ENCODE measurements at places on chromosomes 7 and 10.

DNA sequence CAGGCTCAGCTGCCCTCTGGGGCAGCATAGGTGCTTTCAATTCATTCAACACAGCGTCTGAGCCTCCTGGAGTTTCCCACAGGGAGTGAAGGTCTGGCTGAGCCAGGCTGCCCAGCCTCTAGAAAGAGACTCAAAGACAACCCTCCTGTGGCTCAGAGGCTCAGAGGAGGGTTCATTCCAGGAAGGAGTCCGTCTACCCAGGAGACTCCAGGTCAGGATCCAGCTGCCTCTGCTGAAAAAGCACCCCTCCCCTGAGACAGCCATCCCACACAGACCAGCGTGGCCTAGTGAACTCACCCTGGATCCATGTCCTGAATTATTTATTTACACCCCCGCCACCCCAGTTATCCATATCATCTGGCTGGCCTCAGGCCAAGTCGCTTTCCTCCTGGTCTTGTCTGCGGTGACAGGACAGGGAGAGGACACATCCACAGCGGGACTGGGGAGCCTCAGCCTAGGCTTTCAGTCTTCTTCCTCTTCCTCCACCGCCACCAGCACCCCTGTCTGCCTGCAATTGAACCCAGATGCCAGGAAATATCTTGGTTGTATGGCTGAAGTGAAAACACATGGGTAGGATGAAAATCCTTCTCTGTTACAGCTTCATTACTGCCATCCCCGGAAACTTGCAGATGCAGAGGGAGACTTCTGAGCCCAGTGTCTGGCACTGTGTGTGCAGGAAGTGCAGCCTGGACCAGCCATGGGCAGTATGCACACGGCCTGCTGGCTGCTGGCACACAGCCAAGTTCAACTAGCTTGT lies 44.0 kb upstream of the COL13A1 start:
- peak; percentile 89 for DNase-seq

DNA sequence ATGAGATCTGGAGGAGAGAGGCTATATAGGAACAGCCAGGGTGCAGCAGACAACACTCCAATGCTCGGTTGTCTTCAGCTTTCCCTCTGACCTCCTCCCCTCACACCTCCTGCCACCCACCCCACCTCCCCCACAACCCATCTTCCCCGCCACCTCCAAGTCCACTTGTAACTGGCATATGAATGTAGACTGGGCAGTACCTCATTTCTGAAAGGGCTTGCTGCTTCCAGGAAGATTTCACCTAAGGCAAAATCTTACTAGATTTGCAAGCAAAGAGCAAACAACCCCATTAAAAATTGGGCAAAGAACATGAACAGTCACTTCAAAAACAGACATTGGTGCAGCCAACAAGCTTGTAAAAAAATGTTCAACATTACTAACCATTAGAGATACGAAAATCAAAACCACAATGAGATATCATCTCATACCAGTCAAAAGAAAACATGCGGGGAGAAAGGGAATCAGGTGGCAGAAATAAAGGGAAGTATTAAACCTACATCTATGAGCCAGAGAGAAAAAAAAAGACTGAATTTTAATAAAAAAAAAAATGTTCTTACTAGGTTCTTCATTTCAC lies 164.6 kb upstream of the C1GALT1 start:
- no peak for DNase-seq

DNA sequence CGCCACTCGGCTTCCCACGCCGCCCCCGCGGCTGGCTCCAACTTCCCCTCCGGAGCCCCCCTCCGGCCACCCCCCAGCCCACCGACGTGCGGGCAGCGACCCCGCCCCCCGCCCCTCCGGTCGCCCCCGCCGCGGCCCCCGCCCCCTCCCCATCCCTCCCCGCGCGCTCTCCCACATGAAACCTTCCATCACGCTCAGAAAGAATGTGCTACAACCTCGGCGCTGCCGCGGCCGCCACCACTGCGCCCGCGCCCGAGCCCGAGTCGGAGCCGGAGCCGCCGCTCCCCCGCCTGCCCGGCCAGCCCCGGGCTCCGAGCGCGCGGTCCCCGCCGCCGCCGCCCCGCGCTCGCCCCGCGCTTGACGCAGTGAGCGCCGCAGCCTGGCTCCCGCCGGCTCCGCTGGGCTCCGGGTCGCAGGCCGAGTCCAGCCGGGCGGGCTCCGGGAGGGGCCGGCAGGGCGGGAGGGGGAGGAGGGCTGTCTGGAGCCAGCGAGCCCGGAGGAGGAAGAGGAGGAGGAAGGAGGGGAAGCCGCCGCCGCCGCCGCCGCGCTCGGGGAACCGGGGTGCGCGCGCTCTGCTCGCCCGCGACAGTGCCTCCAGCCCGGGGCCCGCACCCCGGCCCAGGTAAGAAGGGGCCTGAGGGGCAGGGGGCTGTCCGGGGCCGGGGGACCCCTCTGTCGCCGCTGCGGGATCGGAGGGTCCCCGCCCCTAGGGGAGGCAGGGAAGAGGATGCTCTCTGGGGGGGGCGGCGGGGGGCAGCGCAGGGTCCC lies 4.3 kb upstream of the ELFN1 start:
- no peak for DNase-seq

DNA sequence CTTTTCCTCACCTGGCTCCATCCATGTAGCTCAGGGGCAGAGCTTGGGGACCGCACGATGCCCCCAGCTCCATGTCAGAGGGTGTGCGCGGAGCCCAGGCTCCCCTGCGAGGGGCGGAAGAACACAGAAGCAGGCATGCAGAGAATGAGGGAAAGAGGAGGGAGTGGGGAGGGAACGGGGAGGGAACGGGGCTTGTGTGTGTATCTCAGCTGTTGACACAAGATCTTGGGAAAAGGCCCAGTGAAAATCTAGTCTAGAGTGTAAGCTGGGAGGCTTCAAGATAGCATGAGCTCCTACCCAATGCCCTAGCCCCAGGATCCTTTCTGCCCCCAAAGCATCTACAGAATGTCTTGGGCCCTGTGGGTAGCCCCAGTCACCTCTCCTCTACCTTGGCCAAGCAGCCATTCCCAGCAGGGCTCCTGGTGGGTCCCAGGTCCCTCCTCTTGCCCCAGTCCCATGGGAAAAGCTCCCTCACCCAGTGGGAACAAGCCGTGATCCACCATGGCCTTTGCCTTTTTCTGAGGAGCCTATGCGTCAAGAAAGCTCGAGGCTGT lies 25.1 kb upstream of the NDST2 start:
- DNase-seq, result peak; percentile 41

GRCh38 chr7:130543487-130544010 lies 51.7 kb downstream of the MEST start:
- DNase-seq, result no peak

DNA sequence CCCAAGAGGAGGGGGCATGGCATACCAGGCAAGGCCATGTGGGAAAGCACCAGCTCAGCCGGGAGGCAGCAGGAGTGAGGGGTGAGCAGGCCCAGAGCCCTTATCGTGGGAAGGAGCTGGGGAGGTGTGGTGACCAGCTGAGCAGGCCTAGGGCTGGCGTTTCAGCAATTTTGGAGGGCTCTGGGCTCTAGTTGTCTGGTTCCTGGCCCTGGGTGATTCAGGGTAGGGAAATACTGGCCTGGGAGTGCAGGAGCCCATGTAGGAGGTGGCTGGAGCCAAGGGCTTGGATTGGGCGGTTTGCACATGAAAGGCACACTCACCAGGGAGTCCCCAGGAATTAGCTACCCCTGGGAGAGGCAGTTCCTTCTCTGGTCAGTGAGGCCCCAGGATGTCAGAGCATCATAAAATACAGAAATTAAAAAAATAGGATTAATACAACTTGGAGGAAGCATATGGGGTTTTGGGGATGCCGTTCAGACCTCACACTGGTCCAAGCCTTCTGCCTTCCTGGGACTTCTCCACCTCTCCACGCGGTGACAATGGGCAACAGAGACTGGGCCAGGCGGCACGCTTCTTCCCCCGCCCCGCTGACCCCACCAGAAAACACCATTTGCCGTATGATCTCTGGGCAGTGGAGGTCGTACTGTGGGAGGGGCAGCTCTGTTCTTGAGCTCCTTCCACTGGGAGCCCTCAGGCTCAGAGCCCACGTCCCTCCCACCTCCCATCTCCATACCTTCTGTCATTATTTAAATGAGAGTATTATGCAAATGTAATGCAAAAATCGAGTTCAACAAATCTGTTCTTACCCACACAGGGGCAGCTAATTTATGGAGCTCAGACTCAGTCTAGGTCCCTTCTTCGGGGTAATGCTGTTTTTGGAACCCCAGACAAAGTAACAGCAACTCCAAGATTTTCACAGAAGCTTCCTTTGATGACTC lies 133.0 kb upstream of the FAM20C start:
- no peak for DNase-seq

- peak; percentile 99 for DNase-seq
Observed at GRCh38 chr7:139734395-139734794, 43.4 kb downstream of the HIPK2 start.

DNA sequence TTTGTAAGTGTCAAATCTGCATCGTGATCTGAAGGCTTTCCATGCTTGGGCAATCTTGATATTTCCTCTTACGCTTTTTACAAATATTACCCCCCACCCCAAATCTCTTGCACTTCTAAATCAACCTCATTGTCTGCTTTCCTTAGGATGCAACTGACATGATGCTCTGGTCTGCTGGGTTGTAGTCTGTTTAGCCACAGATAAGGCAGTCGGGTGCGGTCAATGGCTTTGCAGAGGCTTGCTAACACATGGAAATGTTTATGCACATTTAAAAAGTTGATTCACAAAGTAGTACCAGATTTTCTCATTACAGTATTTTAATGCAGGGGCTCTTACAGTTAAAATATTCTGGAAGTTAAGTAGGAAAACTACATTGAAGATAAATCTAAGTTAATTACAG lies 172.5 kb downstream of the BAMBI start:
- no peak for DNase-seq

GRCh38 chr7:93165447-93165846 lies 17.3 kb upstream of the SAMD9L start:
- no peak for DNase-seq

GRCh38 chr10:133276100-133276434 lies 601 bp downstream of the ADAM8 start:
- no peak for DNase-seq

GRCh38 chr7:100079024-100079560 lies 2.4 kb downstream of the ZNF3 start:
- DNase-seq, result no peak

DNA sequence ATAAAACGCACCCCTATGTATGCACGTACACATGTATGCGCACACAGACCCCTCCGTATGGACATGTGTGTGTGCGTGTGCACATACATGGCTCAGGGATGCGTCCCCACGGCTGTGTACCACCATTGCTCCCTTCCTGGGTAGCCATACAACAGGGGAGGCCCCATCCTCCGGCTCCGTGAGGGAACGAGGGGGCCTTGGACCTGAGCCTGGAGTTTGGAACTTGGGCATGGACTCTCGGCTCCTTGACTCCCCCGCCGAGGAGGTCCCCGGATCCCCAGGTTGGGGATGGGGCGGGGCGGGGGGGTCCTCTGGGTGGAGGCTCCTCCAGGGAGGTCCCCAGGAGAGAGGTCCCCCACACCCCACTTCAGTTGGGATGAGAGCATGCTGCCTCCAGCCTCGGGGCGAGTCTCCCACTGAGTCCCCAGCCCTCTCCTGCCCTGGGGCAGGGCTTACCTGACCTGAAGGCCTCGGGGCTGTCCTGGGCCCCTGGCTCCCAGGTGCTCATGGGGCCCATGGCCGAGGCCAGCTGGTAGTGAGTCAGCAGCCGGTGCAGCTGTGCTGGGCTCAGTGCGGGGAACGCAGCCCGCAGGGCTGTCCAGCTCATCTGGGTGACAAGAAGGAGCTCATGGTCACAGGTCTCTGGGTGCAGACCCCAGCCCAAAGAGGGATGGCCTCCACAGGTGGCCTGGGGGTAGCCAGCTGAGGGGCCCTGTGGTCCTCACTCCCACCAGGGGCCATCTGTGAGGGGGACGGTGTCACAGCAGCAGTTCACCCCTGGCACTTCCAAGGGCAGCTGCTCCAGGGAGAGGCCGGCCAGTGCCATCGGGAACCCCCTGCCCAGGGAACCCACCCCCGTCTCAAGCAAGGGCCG lies 29.9 kb downstream of the AP5Z1 start:
- DNase-seq, result no peak

- DNase-seq, result peak; percentile 27
Observed at GRCh38 chr7:80089366-80089765, 45.3 kb upstream of the GNAI1 start.

DNA sequence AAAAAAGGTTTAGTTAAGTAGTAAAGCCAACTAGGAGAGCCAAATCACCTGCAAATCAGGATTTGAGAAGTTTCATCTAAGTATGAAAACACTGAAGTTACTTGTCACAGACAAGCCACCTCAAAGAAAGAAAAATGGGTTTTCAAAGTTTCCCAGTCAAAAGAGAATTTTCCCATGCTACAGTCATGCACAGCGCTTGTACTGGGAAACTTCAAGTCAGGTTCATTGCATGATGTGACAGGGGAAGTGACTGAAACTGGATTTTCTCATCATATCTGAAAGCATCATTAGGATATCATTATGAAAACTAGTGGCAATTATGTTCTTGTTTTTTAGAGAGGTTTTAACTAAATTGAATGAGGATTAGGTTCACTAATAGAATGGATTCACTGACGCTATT lies 167.0 kb downstream of the SGMS1 start:
- no peak for DNase-seq

- no peak for DNase-seq
Observed at GRCh38 chr10:4819707-4820106, 6.3 kb upstream of the AKR1E2 start.

DNA sequence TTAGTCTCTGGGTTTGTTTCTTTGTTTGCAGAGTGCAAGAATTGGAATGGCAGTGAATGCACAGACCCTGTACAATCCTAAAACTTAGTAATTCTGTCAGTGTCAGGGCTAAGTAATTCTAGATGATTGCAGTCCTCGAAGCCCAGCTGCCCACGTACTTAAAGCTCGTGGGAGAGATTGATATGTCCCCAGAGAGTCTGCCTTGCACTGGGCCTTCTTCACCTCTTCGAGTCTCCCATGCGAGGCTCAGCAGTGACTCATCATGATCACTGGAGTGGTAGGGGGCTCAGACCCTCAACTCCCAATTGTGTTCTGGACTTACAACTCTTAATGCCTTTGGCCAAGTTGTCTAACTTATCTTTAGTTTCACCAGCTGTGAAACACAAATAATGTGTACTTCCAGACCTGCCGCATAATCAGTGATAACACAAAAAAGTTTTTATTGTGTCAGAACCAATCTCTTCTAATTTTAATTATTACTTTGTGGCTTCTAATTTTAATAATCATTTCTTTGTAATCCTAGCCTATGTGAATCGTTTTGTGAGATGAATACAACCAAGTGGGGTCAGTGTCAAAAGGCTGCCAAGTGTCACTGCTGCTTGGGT lies 345.6 kb upstream of the LRGUK start:
- DNase-seq, result no peak

DNA sequence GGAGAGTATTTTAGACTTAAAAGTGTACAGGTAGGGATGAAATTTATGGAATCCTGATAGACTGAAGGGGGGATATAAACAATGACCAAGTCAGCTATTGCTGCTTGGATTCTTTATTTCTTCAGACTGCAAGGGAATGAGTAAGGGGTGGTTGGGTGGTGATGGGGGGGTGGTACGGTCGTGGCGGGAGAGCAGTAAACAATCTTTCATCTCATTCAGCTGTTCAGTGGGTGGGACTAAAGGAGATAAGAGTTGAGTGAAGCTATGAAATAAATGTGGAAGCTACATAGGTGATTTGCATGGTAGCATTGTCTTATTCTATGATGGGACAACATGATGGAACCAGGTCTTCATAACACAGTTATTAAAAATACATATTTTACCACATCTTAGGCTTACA lies 1.8 kb downstream of the SEPTIN7 start:
- DNase-seq, result no peak
